ENCODE measurements at places on chromosomes 5 and 9.

GRCh38 chr9:21961569-21961968 is 32.6 kb downstream of the CDKN2A start:
- H3K4me3 ChIP-seq, result no peak overlapping the region
- DNase-seq, result no peak
- H3K27me3 ChIP-seq, result peaks cover 26% of the 10 kb centered on the region
- no peaks in the 10 kb centered on the region for H3K4me1 ChIP-seq

- H3K4me3 ChIP-seq, result no peak overlapping the region
- H3K36me3 ChIP-seq, result no peaks in the 10 kb centered on the region
- H3K4me1 ChIP-seq, result no peaks in the 10 kb centered on the region
- DNase-seq, result no peak
- no peak overlapping the region for H3K27ac ChIP-seq
- no peaks in the 10 kb centered on the region for H3K27me3 ChIP-seq
These were observed 1724.7 kb upstream of the WWC1 start for GRCh38 chr5:166566725-166567124.

DNA sequence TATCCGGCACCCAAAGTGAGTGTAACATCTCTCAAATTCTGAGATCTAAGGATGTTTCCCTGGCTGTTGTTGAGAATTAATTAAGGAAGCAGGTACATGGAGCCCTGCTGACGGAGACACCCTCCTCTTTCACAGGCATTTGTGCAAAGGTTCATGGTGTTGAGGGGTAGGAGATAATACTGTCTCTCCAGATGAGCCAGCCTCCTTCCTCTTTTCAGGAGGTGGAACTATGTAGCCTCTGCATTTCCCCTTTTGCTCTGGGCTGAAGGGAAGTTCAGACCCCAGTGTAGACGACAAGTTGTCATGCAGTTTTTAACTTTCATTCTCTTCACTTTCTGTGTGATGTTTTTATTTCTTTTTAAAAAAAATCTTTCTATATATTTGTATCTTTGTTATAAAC is 107.5 kb downstream of the GALNT10 start:
- no peak overlapping the region for H3K27ac ChIP-seq
- DNase-seq, result no peak
- H3K36me3 ChIP-seq, result peaks cover 4% of the 10 kb centered on the region
- H3K4me1 ChIP-seq, result no peaks in the 10 kb centered on the region
- H3K4me3 ChIP-seq, result no peak overlapping the region

- H3K4me3 ChIP-seq, result no peak overlapping the region
- no peak overlapping the region for H3K27ac ChIP-seq
- H3K27me3 ChIP-seq, result no peaks in the 10 kb centered on the region
- no peaks in the 10 kb centered on the region for H3K4me1 ChIP-seq
- no peaks in the 10 kb centered on the region for H3K36me3 ChIP-seq
- DNase-seq, result no peak
These were observed 185.2 kb upstream of the NREP start for GRCh38 chr5:111942201-111942600.

DNA sequence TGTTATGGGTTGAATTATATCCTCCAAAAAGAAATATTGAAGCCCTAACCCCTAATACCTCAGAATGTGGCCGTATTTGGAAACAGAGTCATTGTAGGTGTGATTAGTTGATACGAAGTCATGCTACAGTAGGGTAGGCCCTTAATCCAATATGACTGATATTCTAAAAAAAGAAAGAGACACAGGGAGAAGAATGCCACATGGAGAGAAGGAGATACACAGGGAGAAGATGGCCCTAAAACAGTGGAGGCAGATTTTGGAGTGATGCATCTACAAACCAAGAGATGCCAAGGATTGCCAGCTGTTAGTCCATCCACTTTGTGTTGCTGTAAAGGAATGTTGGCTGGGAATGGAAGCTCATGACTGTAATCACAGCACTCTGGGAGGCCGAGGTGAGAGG is 21.3 kb downstream of the ARRDC3 start:
- no peak overlapping the region for H3K4me3 ChIP-seq
- no peak overlapping the region for H3K27ac ChIP-seq
- peaks cover 9% of the 10 kb centered on the region for H3K4me1 ChIP-seq
- H3K27me3 ChIP-seq, result no peaks in the 10 kb centered on the region
- no peaks in the 10 kb centered on the region for H3K36me3 ChIP-seq
- no peak for DNase-seq

GRCh38 chr9:87609486-87609885 is 111.8 kb downstream of the DAPK1 start:
- H3K36me3 ChIP-seq, result peaks cover 3% of the 10 kb centered on the region
- no peak overlapping the region for H3K27ac ChIP-seq
- no peak for DNase-seq
- no peak overlapping the region for H3K4me3 ChIP-seq

Measured in kidney (tissue), 22 donors.